ENCODE measurements at places on chromosomes 5 and 9.

DNA sequence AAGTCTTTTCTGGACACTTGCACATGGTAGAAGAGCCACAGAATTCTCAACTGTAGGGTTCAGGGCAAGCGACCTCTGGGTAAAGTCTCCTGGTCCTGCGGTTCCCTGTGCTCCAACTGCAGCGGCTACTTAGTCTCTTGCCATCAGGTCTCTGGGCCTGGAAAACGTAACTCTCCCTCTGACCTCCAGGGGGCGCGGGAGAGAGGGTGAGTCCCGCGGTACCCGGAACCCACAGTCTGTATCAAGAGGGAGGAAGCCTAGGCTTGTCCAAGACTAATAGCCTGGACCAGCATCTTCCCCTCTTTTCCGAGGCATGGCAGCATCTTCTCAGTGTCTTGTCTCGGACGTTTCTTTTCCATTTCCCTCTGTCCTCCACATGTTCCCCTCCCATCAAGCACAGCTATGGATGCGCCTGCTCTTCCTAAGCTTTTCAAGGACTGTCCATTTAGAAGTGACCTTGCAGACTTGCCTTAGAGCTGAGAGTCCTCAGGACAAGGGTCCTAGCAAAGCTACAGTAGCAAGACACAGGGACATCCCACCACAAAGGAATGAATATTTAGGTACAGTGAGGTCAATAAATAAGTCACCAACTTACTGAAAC lies 59.3 kb downstream of the FSTL4 start:
- DNase-seq: peak; percentile 63

DNA sequence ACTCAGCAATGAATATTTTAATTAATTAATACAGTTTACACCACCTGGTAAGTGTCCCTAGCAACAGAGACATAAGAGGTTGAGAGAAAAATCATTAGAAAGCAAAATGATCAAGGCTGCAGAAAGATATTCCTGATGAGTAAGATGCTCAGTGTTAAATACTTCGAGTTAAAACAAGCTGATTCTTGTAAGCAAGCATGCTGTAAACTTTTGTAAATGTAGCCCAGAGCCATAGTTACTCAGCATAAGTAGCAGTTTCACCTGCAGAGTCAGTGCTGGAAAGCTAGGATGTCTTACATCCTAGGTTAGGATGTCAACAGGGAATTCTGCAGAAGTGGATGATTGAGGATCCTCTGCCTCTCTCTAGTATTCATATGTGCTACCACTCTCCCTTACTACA lies 4.2 kb downstream of the PRKACG start:
- no peak for DNase-seq

DNA sequence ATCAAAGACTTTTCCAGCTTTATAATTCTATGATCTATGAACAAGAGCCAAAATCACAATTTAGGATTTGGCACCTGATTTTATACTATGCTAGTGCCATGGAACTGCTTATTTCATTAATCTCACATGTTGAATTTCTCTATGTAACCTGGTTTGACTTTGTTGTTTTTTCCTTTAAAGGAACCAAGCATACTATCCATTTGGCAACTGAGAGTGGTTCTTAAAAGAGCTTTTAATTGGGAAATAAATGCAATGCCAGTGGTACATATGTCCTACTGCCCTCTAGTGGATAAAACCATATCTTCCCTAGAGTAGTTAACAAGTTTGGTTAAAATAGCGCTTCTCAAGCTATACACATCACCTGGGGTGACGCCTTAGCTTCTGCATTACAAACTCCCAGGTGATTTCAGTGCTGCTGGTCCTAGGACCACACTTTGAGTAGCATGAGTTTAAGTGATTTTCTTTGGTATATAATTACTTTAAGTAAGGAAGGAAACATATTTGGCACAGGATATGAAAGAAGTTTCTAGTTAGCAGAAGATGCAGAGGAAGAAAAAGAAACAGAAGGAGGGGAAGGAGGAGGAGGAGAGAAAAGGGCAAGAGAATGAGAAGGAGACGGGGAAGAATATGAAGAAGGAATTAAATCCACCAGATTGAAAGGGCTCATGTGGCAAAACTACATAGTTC lies 56.8 kb downstream of the FGF10 start:
- DNase-seq: no peak

GRCh38 chr5:141182248-141182647 lies at the start of gene PCDHB16:
Gene PCDHB16, plus strand, starts transcription at chr5:141182387. Its CDS starts 173 bp downstream, at chr5:141182560.
- no peak for DNase-seq

DNA sequence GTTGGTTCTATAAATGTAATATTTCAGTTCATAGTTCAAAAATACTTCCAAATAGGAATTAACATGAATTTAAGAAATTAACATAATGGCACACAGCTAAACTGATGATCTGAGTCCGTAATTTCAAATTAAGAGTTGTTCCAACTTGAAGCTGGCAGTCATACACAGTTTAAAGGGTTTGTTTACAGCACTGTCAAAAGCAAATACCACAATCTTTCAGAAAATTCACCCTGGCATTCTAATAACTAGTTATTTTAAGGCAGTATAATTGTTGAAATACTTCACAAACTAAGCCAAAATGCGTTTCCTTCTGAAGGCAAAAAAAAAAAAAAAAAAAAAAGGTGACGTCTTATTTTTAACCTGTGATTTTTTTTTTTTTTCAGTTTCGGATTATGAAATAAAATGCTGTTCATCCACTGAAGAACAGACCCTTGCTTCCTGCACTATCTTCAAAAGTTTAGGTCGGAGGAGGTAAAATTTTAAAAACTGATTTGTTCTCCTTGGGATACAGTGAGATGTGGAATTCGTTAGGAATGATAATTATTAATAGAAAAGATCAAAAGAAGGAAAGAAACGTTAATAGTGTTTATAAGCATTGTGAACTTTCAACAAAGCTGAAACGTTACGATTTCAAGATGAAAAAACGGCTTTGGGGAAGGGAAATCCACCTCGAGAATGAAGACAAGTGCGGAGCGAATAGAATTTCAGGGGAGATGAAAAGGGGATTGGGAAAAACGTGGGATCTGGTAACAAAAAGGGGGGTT lies 850 bp downstream of the IL6ST start:
- DNase-seq: no peak

GRCh38 chr9:128818839-128819715 lies 777 bp downstream of the ENDOG start:
- peak; percentile 73 for DNase-seq

DNA sequence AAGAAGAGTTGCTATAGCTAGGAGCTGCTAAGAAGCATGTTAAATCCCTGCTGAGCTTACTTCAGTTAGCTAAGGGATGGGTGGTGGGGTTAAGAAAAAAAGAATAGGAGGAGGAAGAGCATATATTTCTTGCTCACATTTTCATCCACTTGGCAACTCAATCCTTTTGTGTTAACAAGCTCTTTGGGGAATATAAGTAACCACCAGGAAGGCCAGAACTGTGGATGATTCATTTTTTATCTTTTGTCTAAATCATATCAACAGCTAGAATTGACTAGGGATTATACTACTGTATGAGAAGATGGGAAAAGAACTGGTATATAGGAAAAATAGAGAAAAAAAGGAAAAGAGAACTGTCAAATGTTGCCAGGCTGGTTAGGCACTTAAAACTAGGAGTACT lies 555.3 kb upstream of the ARRDC3 start:
- DNase-seq: no peak

- no peak for DNase-seq
These were observed 154.8 kb downstream of the SGCD start for GRCh38 chr5:156481741-156482140.

DNA sequence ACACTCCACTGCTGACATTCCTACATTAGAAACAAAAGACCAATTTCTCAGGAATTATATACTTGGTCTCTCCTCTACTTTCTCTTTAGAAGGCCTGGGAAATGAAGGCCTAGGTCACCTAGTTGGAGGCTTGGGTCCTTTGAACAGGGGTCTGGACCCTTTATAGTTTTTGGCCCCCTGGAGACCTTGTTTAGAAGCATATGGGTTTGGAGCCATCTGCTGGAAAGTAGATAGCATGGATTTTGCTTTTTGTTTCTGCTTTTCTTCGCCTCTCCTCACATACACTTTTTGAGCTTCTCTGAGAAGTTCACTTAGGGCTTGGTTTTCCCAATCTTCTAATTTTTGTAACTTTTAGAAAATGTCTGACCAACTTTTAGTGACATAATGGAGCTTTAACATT lies 67.1 kb upstream of the CDK20 start:
- DNase-seq: no peak

DNA sequence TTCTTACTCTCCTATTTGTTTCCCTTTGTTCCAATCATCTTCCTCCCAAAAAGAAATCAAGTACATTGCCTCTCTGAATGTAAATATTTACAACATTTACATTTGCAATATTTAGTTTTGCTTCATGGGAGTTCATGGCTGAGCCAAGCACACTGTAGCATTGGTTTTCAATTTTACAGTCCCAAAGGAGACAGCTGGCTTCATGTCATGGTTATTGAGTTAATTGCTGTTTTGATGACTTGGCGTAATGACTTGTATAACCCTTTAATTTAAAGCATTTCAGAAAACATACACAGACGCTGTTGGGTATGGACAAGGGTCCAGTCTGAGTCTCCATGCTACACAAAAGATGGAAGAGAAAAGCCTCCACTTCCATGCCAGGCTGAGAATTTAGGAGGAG lies 25.6 kb upstream of the VLDLR start:
- no peak for DNase-seq

DNA sequence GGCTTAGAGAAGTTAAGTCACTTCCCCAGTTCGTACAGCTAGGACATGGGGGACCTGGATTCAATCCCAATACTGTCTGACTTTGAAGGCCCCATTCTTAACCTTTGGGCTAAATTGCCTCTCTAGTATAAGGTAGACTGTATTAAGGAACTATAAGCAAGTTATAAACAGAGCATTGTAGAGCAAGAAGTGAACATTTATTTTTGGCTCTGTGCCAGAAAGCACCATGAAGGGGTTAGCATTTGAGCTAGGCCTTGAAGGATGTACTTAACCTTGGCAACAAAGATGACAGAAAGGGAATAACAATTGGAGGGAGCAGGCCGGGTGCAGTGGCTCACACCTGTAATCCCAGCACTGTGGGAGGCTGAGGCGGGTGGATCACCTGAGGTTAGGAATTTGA lies 32.8 kb downstream of the GALNT10 start:
- DNase-seq: no peak

- no peak for DNase-seq
These were observed 69.7 kb upstream of the APC start for GRCh38 chr5:112668016-112668415.

GRCh38 chr5:5886812-5887486 lies 464.5 kb downstream of the ICE1 start:
- peak; percentile 80 for DNase-seq

GRCh38 chr9:133080161-133080560 lies 18.4 kb downstream of the CEL start:
- no peak for DNase-seq

DNA sequence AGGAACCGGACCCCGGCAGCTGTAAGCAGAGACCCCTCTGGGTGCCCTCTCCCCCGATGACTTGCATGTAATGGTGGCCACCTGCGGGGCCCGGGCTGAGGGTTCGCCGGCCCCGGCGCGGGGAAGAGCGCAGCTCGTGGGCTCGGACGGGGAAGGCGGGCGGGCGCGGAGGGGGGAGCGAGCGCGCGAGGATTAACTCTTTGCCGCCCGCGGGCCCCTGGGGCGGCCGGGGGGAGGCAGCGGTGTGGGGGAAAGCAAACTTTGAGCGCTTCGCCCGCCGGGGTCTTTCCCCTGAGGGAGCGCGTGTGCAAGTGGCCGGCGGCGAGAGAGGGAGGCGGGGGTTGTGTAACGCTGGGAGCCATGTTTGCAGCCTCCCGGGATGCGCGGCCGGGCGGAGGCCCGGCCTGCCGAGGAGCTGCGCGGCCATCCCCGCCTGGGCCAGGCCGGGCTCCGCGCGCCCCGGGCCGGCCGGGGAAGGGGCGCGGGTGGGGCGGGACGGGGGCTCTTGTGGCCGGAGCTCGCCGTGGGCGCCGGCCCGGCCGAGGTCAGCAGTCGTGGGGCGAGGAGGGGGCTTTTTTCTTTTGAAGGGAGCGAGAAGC lies 547 bp downstream of the ANP32B start:
- DNase-seq: peak; percentile 77

GRCh38 chr9:124020520-124021384 lies 9.2 kb downstream of the LHX2 start:
- DNase-seq: no peak

GRCh38 chr9:130936285-130937117 lies 2.5 kb downstream of the FIBCD1 start:
- no peak for DNase-seq

DNA sequence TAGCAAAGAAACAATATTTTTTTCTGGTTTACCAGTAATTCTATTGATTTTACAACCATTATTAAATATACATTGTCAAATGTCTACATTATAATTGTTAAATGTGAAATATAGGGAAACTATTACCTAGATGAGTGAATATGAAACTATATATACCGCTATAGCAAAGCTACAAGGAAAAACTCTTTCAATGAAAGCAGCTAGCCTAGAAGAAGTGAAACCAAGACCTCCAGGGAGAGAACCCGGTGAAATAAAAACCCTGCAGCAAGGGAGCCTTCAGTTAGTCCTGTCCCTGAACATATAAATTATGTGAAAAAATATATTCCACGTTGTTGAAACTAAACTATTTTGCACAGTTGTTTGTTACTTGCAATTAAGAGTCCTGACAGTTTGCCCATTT lies 913.1 kb downstream of the EFNA5 start:
- no peak for DNase-seq

DNA sequence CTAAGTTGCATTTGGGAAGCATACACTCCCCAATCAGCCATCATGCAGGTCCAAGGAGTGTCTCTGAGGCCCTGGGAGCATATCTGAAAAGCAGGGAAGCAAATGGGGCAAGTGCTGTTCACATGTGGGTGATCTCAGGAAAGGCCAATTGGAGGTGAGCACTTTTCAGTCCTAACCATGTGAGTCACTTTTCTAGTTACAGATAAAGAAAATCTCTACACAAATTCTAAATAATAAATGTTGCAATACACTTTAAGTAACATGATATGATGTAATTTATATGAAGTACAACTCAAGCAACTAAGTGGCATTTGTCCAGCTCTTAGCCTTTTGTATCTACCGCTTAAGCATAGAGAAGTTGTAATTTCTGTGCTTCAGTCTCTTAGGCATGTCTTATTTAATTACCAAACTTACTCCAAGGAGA lies 18.4 kb downstream of the ADAMTS16 start:
- DNase-seq: no peak

- no peak for DNase-seq
These were observed 91.5 kb upstream of the NREP start for GRCh38 chr5:111848476-111848875.

- no peak for DNase-seq
These were observed 14.4 kb upstream of the DCAF12 start for GRCh38 chr9:34140853-34141252.

DNA sequence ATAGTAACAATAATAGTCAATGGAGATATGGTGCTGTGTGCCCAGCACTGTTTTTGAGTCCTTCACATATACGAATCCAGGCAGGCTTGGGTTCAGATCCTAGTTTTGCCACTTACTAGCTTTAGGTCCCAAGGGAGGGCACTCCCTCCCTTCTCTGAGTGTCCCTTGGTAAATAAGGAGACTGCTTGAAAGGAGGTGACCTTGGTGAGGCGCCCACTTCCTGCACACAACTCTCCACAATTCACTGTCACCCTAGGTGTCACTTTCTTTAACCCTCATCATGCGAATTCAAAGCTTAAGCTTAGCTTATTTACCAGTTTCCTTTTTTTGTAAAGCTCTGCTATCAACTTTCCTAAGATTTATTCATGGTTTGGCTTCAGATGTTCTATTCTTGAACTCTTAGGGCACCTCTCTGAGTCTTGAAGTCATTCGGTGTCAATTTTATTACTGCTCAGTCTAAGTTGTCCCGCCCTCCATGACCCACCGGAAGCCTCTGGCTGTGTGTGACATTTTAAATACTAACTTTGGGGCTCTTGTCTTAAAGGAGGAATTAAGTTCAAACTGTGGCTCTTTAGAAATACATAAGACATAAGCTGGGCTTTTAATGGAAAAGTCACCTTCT lies 170.7 kb upstream of the ZNF618 start:
- no peak for DNase-seq

Data from activated naive CD8-positive, alpha-beta T cell treated with anti-CD3 and anti-CD28 coated beads, Interleukin-2, amount 10 ng/mL, durations not matched to agents 7 days and 5 days (primary cell).